Stimulated activated CD8-positive, alpha-beta memory T cell treated with anti-CD3 and anti-CD28 coated beads, Interleukin-4, amount 100 ng/mL, for 48 hours (primary cell): ENCODE measurements at places on chromosomes 4 and X.
A peak's percentile ranks its signal among the peaks of the same experiment; 100 is the strongest.

DNA sequence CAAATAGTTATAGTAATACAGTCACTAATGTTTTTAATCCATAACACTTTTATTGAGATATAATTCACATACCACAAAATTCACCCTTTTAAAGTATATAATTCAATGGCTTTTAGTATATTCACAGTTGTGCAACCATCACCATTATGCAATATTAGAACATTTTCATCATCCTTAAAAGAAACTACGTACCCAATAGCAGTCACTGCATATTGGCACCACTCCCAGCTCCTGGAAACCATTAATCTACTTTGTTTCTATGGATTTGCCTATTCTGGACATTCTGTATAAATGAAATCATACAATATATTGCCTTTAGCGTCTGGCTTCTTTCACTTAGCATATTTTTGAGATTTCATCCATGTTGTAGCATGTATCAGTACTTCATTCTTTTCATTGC lies 99.3 kb downstream of the AMMECR1 start:
- no peak for DNase-seq

DNA sequence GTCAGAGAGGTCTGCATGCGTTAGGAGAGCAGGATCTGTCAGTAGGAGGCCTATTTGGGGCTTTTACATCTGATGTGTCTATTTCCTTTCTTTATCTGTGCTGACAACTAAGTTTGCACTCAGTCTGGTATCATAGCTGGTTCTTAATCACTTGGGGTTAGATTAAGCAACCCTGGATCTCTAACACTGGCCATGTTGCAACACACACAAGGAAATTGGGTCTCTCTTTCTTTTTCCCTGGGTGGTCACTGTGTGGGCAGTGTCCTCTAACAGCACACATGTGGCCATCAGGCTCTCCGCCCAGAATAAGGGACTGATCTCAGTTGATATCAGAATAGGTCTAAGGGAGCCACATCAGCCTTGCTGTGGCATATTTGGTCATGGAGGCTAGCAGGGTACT lies 38.9 kb downstream of the IGFBP7 start:
- DNase-seq = no peak

DNA sequence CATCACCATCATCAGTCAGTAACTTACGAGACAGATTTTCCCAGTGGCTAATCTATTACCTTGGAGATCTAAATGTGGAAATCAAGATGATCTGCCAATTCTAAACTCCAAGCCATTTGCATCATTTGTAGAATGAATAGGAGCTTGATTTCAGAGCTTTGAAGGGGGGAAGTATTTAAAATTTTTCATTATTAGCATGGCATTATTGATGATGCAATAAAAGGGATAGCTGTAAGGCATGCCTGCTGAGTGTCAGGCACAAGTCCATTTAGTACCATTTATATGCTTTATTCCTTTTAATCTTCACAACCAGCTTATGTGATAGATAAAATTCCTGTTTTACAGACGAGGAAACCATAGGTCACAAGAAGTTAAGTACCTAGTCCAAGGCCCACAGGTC lies 5.3 kb downstream of the EXOC1L start:
- DNase-seq = no peak

DNA sequence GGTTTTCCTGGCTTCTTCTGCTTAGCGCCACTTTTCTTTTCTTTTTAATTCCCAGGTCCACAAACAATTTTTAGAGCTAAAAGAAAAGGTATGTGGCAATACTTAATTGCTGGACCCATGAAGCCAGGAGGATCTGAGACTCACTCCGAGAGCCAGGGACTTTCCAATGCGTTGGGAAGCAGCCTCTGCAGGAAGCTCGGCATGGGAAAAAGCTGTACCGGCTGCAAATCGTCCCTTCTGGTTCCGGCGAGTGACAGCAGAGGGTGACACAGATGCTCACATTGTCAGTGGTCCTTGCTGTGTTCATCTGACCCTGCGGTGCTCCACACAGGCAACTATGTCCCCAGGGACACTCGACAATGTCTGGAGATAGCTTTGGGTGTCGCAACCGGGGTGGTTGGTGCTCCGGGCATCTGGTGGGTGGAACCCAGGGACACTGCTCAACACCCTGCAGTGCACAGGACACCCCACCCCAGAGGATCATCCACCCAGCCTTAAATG lies 164.0 kb downstream of the PRKX start:
- no peak for DNase-seq

DNA sequence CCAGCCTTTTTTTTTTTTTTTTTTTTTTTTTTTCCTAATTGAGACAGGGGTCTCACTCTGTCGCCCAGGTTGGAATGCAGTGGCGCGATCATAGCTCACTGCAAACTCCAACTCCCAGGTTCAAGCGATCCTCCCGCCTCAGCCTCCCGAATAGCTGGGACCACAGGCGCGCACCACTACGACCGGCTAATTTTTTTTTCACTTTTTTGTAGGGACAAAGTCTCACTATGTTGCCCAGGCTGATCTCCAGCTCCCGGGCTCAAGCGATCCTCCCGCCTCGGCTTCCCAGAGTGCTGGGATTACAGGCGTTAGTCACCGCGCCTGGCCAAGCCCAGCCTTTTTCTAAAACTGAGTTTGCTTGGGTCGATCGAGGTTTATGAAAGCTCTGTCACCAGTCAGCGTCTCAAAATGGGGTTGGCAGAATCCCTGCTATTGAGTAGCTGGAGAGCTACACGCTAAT lies 1.3 kb upstream of the OTUD5 start:
- peak; percentile 37 for DNase-seq

DNA sequence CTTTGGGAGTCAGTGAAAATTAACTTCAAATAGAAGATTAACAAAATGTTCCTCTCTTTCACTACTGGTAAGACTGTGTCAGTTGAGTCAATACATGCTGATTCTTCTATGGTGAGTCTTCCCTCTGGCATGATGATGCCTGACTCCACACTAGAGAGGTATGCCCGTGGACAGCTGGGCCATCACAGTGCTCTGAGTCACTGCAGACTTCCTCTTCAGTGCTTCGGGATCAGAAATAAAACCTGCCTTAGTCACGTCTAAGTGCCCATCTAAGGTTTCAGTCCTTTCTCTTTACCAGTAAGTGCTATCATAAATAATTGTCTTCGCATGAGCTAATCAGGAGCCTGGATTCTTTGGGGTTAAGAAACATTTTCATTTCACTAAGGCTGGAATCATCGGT lies 1.6 kb upstream of the ASB5 start:
- DNase-seq = no peak

- DNase-seq = no peak
Measured at GRCh38 chrX:16136080-16136479, 12.7 kb downstream of the GRPR start.

DNA sequence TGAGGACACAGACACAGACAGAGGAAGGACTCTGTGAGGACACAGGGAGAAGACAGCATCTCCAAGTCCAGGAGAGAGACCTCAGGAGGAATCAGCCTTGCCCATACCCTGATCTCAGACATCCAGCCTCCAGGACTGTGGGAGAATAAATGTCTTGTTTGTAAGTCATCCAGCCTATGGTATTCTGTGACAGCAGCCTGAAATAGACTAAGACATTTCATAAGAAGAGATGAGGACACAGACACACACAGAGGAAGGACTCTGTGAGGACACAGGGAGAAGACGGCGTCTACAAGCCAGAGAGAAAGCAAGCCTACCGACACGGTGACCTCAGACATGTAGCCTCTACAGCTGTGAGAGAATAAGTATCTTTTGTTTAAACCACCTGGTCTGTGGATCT lies 112.1 kb downstream of the DHRSX start:
- DNase-seq = no peak

GRCh38 chrX:141642979-141643378 lies 53.5 kb downstream of the SPANXA2 start:
- no peak for DNase-seq

- DNase-seq = no peak
Measured at GRCh38 chr4:122739174-122739573, 6.7 kb downstream of the BBS12 start.

DNA sequence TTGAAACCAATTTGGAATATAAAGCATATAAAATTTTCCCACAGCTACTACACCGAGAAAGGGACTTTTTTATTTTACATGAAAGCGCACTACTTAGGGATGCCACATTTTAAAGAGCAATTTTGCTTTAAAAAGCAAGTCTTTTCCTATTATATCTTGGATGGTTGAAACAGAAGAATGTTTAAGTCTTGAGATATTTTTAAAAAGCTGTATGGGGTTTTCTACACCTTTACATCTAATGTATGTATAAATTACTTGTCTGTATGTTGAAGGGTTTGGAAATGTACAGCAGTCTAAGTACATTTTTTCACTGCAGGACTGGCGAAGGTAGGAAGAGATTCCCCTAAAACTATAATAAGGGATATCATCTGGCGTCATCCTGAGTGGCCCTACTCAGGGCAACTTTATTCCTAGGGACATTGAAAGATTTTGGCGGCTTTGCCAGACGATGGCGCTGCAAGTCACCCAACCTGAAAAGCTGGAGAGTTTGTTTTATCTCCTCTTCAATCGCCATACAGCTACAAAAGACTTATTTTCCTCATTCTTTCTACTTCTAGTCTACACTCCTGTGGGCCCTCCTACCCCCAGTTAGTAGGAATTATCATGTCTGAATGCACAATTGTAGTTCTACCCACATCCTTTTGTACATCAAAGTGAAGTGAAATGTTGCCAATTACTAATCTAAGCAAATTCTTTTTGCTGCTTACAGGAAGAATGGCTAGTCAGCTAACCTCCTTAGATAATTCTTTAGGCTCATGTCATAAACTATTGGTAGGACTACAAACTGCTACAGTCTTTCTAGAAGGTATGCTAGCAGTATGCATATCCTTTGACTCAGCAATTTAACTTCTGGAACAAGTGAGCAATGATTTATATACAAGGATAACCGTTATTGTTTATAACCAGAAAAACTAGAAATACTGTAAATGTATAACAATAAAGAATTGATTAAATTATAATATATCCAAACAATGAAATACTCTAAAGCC lies 782 bp upstream of the NEK1 start:
- peak; percentile 74 for DNase-seq

DNA sequence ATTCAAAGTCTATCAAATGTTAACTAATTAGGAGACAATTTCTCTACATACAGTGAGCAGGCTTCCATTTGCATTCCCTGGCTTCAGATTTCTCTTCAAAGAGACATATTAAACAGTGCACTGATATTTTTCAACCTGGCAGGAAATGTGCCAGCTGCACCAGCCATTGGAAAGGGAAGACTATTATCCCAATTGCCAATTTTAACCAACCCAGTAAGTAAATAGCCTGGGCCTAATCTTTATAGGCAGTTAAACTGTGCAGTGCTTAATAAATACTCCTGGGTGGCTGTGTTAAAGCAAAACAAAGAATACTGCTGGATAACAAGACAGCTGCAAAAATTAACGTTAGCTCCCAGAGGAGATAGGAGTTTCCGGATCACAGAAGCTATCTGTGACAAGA lies 111.9 kb upstream of the GALNT7 start:
- no peak for DNase-seq

- DNase-seq = no peak
Measured at GRCh38 chr4:1446502-1447386, 40.5 kb upstream of the NKX1-1 start.

DNA sequence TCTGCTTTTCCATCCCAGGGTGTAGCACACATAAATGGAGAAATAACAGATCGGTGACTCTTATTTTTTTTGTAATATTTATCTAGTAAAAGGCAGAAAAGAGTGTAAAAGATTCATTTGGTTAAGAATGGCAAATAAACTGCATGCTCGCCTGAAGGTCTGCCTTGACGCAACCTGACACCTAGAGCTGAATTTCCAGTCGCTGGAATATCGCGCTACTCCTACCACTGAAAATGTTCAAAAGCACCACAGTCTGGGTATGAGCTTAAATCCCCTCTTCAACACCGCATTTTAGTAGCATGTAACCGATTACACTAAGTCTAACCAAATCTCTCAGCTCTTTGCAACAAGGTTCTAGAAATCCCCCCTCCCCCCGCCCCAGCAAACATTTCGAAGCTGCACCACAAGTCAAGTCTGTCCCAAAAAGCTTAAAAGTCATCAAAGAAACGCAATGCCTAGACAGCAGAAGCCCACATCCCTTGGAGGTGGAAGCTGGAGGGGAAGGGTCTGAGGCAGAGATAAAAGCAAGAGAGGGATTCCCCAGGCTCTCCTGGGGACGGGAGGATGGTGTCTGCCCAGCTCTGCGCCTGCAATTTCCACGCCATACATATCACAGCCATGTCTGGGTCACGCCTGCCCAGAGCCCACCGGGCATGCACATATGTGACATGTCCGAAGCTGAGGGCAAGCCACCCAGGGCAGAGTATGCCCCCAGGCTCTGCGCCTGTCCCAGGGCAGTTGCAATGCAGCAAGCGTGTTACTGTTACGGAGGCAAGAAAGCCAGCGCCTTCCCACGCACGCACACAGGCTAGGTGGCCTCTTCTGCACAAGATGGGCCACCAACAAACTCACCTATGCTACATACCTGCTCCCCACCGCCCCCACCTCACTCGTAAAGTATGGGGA lies 1.4 kb downstream of the FGF13 start:
- no peak for DNase-seq
